Stimulated activated CD4-positive, alpha-beta T cell treated with anti-CD3 and anti-CD28 coated beads, Interleukin-12 subunit alpha, Interleukin-12 subunit beta, amount 100 ng/mL, for 24 hours (primary cell): ENCODE measurements at places on chromosomes 3 and 15.

GRCh38 chr3:171160325-171160724, 133.8 kb upstream of the SLC2A2 start:
- no peak for DNase-seq

GRCh38 chr3:40872258-40872920, 326.9 kb upstream of the CTNNB1 start:
- no peak for DNase-seq

GRCh38 chr3:111539351-111540331, 2.4 kb upstream of the CD96 start:
- peak; percentile 45 for DNase-seq

- DNase-seq = no peak
These were observed 68.3 kb upstream of the GLCE start for GRCh38 chr15:69092159-69092558.

DNA sequence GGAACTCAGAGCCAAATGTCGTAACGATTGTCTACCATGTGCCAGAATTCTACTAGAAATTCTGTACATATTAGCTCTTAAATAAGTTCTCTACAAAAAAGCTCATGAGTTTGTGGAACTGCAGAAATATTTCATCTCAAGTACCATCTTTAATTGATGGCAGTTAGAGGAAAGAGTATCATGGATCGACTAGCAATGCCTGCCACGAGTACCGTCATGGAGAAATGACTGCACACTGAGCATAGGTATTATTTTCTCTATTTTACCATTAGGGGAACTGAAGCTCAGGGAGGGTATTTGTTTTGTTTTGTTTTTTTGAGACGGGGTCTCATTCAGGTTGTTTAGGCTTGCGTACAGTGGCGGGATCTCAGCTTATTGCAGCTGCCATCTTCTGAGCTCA, 2.8 kb downstream of the RPUSD3 start:
- no peak for DNase-seq

DNA sequence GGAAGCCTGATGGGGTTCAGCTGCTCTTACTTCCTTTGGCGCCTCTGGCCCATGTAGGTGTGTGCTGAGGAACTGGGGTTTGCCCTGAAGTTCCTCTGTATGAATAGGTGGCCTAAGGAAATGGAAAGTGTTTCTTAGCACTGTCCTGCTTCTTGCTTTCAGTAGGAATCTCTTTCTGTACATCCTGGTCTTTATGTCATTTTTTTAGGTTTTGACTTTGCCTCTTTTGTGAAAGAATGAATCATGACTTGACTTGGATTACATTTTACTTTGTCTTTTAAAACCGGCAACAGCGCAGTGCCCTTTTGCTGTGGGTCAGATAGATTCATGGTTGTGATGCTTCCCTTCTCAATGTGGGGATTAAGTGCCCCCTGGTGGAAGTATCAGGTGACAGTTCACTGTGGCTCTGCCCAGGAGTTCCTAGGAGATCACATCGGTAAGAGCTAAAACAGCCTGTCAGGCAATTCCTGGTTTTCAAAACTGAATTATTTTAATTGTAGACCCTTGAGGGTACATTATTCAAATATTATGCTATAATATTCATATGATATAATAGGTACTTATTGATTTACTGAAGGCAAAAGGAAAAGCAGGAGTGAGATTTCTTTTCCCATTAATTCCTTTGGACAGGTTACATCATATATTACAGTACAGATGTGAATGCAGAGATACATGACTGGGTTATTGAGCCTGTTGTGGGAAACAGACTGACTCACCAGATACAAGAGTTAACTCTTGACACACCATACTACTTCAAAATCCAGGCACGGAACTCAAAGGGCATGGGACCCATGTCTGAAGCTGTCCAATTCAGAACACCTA, 95.4 kb downstream of the HCN4 start:
- peak; percentile 22 for DNase-seq

- no peak for DNase-seq
These were observed 654 bp downstream of the SUSD5 start for GRCh38 chr3:33217866-33218445.

DNA sequence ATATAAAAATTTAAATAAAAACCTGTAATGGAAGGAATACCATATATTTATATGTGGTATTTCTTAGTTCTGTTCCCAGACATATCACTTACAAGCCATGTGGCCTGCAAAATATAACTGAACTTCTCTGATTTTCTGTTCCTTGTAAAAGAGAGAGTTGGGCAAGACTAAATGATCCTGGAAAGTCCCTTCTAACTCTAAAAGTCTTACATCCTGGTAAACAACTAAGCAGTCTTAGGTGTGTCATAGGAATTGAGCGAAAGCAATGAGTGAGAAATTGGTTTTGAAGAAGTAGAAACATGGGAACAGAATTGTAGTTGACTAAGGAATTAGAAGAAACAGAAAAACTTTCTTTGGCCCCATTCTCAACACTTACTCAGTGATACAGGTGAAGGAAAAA, 25.3 kb upstream of the IL20RB start:
- DNase-seq = no peak

DNA sequence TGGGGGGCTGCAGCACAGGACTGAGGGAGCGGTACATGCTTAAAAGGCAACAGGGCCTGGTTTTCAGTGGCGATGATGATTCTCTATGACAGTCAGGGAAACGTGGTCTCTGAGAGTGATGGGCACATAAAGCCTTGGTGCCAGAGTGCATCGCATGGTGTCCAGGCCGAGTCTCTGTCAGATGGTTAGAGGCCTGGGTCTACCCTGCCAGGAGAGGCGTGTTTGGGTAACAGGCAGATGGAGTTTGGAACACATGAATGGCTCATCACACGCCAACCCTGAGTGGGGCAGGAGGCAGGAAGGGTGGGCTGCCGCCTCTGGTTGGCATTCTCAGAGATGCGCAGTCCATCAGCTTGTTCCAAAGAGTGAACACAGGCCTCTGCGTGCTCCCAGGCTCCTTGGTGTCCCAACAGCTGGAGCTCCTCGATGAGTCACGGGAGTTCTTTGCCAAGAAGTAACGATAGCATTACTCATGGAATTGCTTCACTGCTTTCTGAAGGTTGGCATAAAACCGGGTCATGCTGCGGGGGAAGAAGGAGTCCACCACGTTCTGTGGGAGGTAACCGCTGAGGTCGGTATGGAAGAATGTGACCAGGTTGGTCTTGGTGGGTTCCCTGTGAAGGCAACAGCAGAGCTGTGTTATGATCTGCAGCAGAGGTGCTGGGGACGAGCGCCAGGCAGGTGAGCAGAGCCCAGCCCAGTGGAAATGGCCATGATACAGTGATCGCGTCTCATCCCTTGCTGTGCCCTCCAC, 11.0 kb downstream of the STARD5 start:
- no peak for DNase-seq

GRCh38 chr3:127662001-127662469, 10.7 kb upstream of the ABTB1 start:
- DNase-seq = no peak

GRCh38 chr3:20104167-20104661, 64.0 kb downstream of the KAT2B start:
- DNase-seq = peak; percentile 5

GRCh38 chr15:101692801-101693598, 31.3 kb downstream of the TARS3 start:
- no peak for DNase-seq

GRCh38 chr3:16803019-16803418, 81.7 kb upstream of the PLCL2 start:
- DNase-seq = no peak

DNA sequence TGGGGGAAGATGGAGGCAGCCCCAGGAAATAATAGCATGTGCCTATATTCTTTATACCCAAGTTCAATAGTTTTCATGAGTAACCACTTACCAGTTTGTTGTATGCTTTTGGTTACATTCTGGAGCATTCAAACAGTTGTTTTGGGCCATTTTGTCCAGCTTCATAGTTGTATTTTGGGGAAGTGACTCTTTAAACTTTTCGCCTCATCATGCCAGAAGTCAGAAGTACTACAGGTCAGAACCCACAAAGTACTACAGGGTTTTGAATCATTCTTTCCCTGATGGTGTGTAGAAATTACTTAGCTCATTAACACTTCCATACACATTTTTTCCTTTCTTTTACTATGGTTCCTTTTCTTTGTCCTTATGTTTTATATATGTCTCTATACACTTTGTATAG, 210.6 kb downstream of the ARPP21 start:
- no peak for DNase-seq

DNA sequence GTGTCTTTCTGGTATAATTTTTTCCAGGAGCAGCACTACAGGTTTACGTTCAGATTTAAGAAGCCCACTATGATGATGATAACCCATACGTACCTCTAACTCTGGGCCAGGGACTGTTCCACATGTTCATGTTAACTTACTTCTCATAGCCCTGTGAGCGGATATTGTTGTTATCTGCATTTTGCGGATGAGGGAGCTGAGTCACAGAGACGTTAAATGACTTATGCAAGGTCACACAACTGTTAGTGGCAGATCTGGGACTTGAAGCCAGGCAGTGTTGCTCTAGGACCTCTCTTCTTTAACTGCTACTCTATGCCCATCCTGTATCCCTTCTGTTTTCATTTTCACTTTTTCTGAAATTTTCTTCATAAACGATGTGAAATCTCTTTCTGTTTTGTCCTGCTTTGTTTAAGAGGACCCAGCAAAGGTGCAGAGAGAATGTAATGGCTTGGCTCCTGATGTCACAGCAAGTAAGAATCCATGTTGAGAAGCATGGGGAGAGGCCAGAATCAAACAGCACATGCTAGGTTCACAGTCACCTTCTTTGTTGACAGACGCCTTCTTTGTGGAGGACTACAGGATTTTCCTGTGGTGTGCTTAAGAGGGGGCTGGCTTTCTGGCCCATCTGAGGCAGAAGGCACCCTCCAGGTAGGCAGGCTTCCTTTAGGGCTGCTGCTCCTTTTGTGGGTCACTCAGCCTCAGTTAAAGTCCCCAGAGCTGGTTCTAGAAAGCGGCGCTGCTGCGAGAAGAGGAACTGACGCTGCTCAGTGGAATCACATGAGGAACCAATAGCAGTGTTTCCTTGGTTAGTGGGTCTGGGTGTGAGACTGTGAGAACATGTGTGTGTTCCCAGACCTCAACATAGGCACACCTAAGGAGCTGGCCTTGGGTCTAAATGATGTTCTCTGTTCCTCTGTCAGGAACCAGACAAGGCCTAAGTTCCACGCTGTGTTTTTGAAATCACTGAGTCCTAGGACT, 121.6 kb downstream of the TMEM108 start:
- no peak for DNase-seq

GRCh38 chr3:184227481-184227935, 1.9 kb upstream of the VWA5B2 start:
- peak; percentile 17 for DNase-seq

DNA sequence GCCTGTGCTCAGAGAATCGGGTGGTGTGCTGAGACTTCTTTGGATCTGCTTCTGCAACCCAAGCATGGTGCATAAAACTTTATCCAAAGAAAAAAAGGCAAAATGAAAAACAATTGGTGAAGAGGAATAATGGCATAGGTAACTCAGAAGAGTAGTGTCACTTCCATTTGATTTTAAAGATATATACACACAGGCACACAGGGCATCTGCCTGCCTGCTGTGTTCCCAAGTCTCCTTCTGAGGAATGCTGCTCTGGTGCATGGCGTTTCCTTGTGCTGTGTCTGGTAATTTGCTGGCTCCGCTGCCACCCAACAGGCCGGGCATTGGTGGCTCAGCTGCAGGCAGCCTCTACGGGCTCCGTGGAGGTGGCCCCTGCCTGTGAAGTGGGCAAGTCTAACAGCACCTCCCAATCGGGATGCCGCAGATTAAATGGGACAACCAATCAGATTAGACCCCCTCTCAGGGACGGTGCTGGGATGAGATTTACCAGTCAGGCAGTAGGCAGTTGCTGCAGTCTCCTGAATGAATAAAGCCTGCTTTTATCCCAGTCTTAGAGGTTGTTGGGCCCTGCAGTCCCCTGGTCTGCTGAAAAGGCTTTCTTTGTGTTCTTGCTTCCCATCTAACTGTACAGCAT, 253.7 kb upstream of the RASGRP1 start:
- DNase-seq = no peak

DNA sequence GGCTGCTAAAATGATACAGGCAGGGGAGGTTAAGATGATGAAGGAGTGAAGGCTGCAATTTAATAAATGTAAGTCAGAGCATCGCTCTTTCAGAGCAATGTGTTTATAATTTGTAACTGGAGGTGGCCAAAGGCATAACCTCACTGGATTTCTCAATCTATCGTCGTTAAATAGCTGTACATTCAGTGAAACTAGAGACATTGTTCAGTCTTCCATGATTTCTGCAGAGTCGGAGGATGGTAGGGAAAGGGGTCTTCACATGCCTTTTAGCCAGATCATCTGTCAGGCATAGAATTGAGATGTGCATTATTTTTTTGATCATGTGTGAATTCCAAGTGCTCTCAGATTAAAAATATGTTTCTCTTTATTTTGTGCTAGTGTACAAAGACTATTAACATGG, 315.4 kb downstream of the OXSM start:
- no peak for DNase-seq

DNA sequence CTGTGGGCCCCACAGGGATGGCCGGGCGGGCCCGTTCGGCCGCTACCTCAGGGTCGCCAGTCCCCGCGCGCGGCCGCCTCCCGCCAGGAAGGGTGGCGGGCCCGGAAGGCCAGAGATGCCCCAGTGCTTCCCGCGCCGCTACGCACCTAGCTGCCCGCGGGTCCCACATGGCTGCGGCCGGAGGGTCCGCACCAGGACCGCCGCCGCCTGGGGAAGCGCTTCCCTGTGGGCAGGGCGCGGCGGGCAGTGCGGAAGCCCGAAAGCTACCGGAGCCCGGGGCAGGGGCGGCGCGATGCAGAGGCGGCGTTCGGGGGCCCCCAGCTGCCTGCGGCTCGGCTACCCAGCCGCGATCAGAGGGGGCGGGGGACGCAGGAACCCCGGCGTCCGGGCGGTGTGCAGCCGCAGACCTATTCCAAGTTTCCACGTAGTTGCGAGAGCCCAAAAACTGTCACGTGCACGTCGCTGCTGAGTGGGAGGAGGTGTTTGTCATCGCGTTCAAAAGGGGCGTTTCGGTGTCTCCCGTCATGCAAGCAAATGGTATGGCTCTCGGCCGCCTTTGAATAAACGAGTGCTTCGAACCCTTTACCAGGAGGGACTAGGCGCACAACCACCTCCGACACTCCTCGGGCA, at the start of gene TRANK1:
Gene TRANK1 (minus strand): TSS at position 414 of the 630 bp plus-strand sequence. CDS start 245 bp downstream, at position 169.
- peak; percentile 67 for DNase-seq

DNA sequence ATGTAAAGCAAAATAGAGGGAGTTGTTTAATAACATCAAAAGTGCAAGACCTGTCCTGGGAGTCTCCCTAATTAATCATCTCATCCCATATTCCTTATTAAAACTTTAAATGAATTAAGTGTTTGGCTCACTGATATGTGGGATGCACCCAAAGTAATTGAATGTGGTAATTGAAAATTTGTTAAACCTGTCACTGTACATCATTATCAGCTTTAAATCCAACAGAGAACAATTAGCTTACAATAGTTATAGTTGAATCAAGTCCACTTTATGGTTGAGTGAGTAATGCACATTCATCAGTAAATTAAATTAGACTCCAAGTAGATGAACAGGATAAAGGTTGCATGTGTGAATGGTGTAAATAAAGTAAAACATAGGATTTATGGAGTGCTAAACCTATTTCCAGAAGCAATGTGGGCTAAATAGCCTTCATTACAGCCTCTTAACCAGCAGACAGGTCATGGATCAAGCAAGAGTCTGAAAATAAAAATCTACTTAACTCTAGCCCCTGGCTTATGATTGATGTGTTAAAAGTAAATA, 608.2 kb upstream of the CCDC54 start:
- no peak for DNase-seq

- DNase-seq = no peak
These were observed 25.5 kb upstream of the DPPA4 start for GRCh38 chr3:109362823-109363222.

- DNase-seq = no peak
These were observed 5.7 kb upstream of the GANC start for GRCh38 chr15:42267286-42267685.

- DNase-seq = no peak
These were observed 32.6 kb upstream of the ITGA11 start for GRCh38 chr15:68464448-68465090.

- no peak for DNase-seq
These were observed 259.6 kb upstream of the ZNF717 start for GRCh38 chr3:76044601-76045600.
